Activated T-cell treated with anti-CD3 and anti-CD28 coated beads, Interleukin-2, amount 50 U/mL, for 72 hours (primary cell): ENCODE measurements at places on chromosomes 4 and X. TPM values are rescaled to one million over a fixed set of nuclear protein-coding genes. Genes with fewer than 3 reads are reported as not detected.

- peaks cover 36% of the 10 kb centered on the region for H3K27me3 ChIP-seq
- no peaks in the 10 kb centered on the region for H3K36me3 ChIP-seq
- no peak for DNase-seq
- no peaks in the 10 kb centered on the region for H3K4me1 ChIP-seq
- no peak overlapping the region for H3K27ac ChIP-seq
- no peak overlapping the region for H3K4me3 ChIP-seq
Measured at GRCh38 chrX:137482136-137482535, 83.8 kb upstream of the ZIC3 start.

Gene FHIP1A
- 0.53 TPM for total RNA-seq

Gene SULT1E1
- not detected for total RNA-seq

Gene SLC25A6
- total RNA-seq, result 402 TPM

GRCh38 chr4:83217721-83218522, 66.7 kb downstream of the COQ2 start:
- peaks cover 4% of the 10 kb centered on the region for H3K36me3 ChIP-seq
- peaks cover 73% of the 10 kb centered on the region for H3K4me1 ChIP-seq
- peak; percentile 71 for DNase-seq
- peak overlapping the region; percentile 97 for H3K27ac ChIP-seq

DNA sequence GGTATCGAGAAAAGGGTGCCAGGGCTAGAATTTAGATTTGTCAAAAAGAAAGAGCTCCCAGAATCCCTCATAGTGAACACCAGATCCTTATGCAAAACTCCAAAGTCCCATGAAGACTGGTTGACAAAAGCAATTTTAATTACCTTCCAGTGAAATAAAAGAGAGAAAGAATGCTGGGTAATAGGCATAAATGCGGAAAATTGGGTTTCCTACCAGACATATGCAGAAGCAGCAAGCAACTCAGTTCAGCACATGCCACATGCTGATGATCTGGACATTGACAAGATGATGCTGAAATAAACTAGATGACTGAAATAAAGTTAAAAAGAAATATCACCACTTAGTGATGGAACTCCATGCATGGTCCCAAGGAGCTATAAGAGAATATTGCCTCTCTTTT, 83.9 kb downstream of the KCNIP4 start:
- no peaks in the 10 kb centered on the region for H3K4me1 ChIP-seq
- H3K4me3 ChIP-seq, result no peak overlapping the region
